GM13977 (cell line): ENCODE measurements at places on chromosomes 2 and 18.

- no peak for DNase-seq
Measured at GRCh38 chr2:165902934-165903333, 50.6 kb downstream of the TTC21B start.

- DNase-seq, result peak; percentile 62
Measured at GRCh38 chr2:216031960-216032689, 18.8 kb upstream of the MREG start.

DNA sequence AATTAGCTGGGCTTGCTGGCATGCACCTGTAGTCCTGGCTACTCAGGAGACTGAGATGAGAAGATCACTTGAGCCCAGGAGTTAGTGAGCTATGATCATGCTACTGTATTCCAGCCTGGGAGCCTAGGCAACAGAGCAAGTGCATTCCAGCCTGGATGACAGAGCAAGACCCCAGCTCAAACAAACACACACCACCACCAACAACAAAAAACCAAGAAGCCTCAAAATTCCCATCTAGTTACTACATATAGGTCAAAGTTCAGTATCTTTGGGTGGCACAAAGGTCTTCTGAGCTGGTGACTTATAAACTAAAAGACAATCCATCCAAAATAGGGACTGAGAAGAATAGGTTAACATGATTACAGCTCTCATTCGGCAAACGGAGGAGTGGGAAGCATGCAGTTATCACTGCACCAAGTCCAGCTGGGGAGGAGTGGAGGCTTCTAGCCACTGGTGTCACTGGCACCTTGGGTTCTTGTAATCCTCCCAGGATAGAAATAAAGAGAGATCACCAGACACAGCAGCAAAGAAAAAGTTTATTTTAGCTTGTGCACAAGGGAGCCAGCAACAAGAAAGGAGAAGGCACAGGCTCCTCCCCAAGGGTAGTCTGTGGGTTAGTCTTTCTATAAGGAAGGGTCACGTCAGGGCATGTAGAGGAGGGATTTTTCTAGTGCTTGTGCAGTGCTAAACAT is 57.4 kb downstream of the SH2D6 start:
- DNase-seq, result no peak

GRCh38 chr2:218223046-218223445 is 6.1 kb downstream of the ARPC2 start:
- DNase-seq, result no peak

DNA sequence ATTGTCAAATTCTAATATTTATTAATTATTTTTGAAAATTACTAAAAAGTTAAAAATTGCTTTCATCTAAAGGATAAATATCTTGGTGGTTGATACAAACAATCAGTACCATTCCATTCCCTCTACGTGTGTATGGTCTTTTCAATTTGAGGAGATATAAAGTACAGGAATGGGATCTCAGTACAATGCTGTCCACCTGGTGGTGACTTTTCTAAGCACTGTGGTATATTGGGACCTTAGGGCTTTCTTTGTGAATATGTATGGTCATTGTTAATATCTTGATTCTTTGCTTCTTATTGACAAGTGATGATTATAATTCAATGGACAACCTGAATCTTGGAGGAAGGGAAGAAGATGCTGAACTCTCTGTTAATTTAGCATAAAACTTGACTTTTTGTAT is 83.1 kb downstream of the NBEAL1 start:
- DNase-seq, result no peak

DNA sequence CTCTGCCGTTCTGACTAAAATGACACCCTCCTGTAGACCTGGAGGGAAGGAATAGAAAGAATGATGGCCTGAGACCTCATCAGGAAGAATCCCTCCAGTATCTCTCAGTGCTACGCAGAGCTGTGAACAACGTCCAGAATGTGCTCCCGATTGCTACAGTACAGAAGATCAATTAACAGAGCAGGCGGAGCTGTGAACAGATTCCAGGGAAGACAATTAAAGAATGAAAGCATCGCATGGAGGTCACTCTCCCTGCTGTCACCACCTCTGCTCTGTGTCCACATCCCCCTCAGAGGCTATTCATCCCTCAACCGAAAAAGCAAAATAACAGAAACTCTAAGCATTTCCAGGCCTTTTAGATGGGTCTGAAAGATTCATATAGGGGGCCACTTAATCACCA is 481.0 kb downstream of the EIPR1 start:
- DNase-seq, result no peak

DNA sequence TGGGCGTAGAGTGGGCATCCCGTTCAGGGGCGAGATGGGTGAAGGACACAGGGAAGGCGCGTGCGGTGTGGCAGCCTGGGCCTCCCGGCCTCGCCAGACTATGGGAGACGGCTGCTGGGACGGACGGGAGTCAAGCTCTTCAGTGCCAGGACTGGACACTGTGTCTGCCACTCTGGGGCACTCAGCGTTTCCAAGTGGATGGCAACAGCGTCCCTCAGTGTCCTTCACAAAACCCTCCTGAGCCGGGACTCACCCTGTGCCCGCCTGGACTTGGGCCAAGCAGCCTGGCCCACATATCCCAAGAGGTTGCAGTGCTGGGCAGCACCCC is 16.3 kb upstream of the BOK start:
- peak; percentile 22 for DNase-seq

GRCh38 chr18:3525870-3526420 is 76.0 kb downstream of the TGIF1 start:
- peak; percentile 54 for DNase-seq

DNA sequence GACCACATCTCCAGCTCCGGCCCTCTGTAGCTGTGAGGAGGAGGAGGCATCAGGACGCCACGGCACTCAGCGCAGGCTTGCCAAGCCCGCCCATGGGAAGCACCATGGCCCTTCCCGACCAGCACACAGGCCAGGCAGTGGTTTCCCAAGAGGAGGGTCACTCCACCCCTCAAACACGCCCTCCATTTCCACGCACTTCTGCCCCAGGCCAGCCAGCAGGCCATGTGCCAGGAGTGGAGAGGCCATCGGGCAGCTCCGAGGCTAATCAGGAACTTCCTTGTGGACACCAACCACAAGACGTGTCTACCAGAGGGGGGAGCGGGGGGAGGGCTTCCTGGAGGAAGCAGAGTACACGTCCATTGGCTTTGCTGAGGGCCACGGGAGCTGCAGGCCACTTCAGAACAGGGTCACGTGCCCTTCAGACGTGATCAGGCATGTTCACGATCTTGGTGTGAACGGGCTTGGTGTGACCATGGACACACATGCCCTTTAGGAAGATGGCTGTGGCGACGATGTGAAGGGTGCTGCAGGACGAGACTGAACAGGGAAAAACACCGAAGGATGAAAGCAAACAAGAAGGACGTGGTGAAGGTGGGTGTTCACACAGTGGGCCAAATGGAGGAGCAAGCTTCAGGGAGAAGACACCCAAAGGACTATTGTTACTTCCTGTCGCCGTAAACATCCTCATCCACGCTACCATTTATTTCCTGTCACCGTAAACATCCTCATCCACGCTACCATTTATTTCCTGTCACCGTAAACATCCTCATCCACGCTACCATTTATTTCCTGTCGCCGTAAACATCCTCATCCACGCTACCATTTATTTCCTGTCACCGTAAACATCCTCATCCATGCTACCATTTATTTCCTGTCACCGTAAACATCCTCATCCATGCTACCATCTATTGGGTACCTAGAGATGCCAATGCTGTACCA is 6.5 kb upstream of the MTERF4 start:
- no peak for DNase-seq

- DNase-seq, result no peak
Measured at GRCh38 chr2:220786216-220786615, 785.9 kb downstream of the EPHA4 start.

GRCh38 chr2:217573571-217573970 is 429.2 kb downstream of the TNS1 start:
- no peak for DNase-seq

- no peak for DNase-seq
Measured at GRCh38 chr18:78006774-78007260, 757.2 kb downstream of the GALR1 start.

GRCh38 chr2:131349021-131349420 is 14.9 kb downstream of the RAB6D start:
- DNase-seq, result no peak

GRCh38 chr2:228181098-228182019 is at the start of gene SPHKAP:
SPHKAP (minus strand) TSS chr2:228181687; CDS start chr2:228181598, 89 bp downstream.
- DNase-seq, result no peak

DNA sequence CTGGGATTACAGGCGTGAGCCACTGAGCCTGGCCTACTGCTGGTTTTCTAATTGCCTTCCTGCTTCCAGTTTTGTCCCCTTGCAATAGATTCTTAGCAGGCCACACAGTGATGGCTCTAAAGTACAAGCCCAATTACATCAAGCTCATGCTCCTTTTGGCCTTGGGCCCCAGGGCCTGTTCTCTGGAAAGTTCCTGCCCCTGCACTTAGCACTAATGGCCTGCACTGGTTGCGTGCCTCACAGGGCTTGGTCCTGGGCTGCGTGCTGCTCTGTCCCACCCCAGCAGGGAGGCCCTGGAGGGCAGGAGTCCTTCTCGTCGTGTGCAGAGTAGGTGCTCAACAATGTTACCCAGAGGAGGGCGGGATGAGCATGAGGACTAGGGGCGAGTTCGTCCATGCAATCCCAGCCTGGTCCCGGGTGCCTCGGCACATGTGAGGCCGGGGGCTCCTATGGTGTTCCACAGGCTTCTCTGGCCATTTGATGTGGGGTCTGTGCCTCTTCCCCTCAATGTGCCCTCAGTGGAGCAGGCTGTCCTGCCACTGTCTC is 51.7 kb downstream of the PDCL3 start:
- no peak for DNase-seq

DNA sequence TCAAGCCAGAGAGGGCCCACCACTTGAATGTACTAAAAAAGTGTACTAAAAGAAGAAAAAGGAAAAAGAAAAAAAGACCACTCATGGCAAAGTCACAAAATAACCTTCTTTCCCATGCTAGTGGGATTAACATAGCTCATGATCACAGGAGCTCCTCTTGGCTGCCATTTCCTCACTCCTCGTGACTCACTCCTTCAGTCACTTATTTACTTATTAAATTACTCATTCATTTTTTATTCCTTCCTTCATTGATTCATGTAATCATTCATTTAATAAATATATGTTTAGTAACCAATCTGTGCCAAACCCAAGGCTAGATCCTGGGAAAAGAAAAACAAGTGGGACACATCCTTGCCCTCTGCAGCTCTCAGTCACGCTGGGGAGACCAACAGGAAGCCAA is 300.5 kb downstream of the INSIG2 start:
- no peak for DNase-seq

DNA sequence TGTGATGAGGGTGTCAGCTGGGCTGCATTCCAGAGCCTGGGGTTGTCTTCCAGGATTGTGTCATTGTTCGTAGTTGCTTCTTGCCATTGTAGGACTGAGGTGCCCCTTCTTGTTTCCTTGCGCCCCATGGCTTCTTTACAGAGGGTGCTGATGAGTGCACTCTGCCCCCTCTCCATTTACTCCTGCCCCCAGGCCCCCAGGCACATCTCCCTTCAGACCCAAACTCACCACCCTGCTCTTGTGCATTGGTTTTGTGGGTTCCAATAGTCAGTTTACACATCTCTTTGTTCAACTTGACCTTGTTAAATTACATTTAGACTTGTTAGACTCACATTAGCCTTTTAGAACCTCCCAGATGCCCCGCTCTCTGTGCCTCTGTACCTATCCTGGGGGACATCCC is 33.1 kb downstream of the HJURP start:
- no peak for DNase-seq

DNA sequence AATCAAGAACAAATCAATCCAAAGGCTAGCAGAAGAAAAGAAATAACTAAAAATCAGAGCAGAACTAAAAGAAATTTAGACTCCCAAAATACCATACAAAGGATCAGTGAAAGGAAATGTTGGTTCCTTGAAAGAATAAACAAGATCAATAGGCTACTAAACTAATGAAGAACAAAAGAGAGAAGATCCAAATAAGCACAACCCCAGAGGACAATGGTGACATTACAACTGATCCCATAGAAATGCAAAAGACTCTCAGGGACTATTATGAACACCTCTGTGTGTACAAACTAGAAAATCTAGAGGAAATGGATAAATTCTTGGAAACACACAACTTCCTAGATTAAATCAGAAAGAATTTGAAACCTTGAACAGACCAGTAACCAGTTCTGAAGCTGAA is 1186.9 kb downstream of the LRP1B start:
- no peak for DNase-seq

GRCh38 chr2:163236553-163236952 is 398.0 kb upstream of the KCNH7 start:
- DNase-seq, result no peak

GRCh38 chr2:178320011-178320585 is 125.8 kb downstream of the OSBPL6 start:
- no peak for DNase-seq

DNA sequence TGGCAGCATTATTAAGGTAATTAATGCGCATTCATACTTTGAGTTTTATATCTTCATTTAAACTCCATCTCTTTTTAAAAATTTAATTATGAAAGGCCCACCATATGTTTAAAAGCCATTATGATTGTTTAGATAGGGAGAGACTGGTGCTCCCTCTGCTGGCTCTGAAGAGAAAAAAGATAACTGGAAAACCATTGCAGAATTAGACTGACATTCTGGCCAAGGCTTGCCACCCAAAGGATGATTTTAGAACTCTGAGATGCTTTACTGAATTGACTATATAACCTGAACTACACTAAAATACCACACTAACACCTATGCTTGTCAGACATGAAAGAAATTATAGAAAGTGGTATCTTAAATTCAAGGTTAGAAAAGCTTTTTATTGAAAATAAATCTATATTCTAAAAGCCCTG is 127.6 kb upstream of the SPOPL start:
- peak; percentile 21 for DNase-seq

GRCh38 chr2:214989187-214989586 is 149.2 kb downstream of the ABCA12 start:
- DNase-seq, result no peak

DNA sequence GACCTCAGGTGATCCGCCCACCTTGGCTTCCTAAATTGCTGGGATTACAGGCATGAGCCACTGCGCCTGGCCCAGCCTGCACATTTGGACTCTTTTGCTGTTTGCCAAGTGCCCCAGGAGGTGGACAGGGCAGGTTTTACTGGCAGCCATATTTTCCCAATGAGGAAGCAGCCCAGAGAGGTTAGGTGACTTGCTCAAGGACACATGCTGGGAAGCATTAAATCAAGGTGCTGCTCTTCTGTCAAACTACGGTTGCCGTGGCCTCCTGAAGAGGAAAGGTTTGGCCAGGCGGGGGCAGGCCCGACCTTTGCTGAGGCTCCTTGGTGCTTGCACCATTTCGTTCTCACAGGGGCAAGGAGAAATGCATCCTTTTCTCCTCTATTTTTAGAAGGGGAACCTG is 44.0 kb downstream of the DNMT3A start:
- DNase-seq, result no peak

- DNase-seq, result no peak
Measured at GRCh38 chr2:229653531-229653930, 60.8 kb downstream of the DNER start.

GRCh38 chr18:41992066-41992465 is 37.0 kb downstream of the PIK3C3 start:
- peak; percentile 7 for DNase-seq
